ENCODE measurements at places on chromosomes 4 and X. TPM values are rescaled to one million over a fixed set of nuclear protein-coding genes. Genes with fewer than 3 reads are reported as not detected.

DNA sequence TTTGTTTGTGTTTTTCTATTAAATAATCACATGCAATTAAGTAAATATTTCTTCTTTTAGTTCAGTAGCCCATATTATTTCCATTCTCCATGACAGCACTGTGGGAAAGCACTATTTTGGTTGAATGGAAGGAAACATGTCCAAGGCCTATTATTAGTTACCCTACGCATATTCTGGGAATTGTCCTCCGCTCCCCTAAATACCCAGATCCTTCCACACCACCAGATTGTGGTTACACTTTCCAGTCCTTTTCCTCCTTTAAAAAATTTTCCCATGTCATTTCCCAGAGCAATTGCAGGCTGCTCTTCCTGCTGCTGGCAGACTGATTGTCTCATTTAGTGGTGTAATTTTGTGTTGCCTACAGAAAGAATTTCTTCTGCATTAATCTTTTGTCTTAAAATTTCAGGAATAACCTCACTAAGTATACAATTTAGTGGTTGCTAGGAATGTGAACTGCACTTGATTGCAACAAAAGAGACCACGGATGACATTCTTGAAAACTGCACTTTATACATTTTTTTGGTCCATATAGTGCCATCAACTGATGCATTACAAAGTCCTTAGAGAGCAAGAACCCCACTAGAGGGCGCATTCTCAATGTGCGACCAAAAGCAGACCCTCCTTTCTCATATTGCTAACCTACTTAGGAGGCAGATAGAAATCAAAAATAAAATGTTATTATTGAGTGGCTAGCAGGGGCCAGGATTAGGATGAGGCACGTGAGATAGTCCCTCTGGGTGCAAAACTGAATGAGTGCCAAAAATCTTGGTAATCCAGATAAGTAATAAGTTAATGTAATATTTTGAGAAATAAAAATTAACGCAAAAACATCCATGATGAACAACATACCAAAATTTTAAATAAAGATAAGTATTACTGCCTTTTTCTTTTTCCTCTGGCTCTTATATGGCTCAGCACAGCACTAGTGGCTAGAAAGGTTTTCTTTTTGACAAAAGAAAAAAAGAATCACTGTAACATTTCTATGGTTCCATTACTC lies 98.8 kb upstream of the IQCM start:
- no peaks in the 10 kb centered on the region for H3K27me3 ChIP-seq
- DNase-seq: no peak
- no peaks in the 10 kb centered on the region for H3K36me3 ChIP-seq
- H3K4me1 ChIP-seq: peaks cover 34% of the 10 kb centered on the region

- peaks cover 43% of the 10 kb centered on the region for H3K27me3 ChIP-seq
- H3K4me3 ChIP-seq: peak overlapping the region; percentile 85
- no peak overlapping the region for H3K27ac ChIP-seq
- H3K36me3 ChIP-seq: no peaks in the 10 kb centered on the region
Measured at GRCh38 chr4:164384416-164384815, 369.5 kb upstream of the SMIM31 start.

- no peaks in the 10 kb centered on the region for H3K36me3 ChIP-seq
- H3K27ac ChIP-seq: no peak overlapping the region
- peak; percentile 44 for DNase-seq
- H3K4me3 ChIP-seq: no peak overlapping the region
- H3K27me3 ChIP-seq: peaks cover 14% of the 10 kb centered on the region
- peaks cover 15% of the 10 kb centered on the region for H3K4me1 ChIP-seq
Measured at GRCh38 chrX:68999356-68999755, 165.9 kb downstream of the PJA1 start.

GRCh38 chr4:185506422-185506821 lies 28.9 kb downstream of the PDLIM3 start:
- H3K4me1 ChIP-seq: no peaks in the 10 kb centered on the region
- no peak for DNase-seq
- H3K27me3 ChIP-seq: no peaks in the 10 kb centered on the region
- no peaks in the 10 kb centered on the region for H3K36me3 ChIP-seq
- no peak overlapping the region for H3K27ac ChIP-seq
- no peak overlapping the region for H3K4me3 ChIP-seq

GRCh38 chrX:41333003-41333743 lies 789 bp upstream of the DDX3X start:
- no peaks in the 10 kb centered on the region for H3K27me3 ChIP-seq
- DNase-seq: peak; percentile 93
- no peaks in the 10 kb centered on the region for H3K36me3 ChIP-seq
- peak overlapping the region; percentile 82 for H3K4me3 ChIP-seq
- H3K27ac ChIP-seq: peak overlapping the region; percentile 100

GRCh38 chr4:12084690-12085089 lies 656.0 kb upstream of the HS3ST1 start:
- H3K27ac ChIP-seq: no peak overlapping the region
- H3K27me3 ChIP-seq: no peaks in the 10 kb centered on the region
- H3K36me3 ChIP-seq: no peaks in the 10 kb centered on the region
- H3K4me1 ChIP-seq: no peaks in the 10 kb centered on the region

- no peaks in the 10 kb centered on the region for H3K27me3 ChIP-seq
- no peak overlapping the region for H3K4me3 ChIP-seq
- no peaks in the 10 kb centered on the region for H3K4me1 ChIP-seq
- H3K36me3 ChIP-seq: no peaks in the 10 kb centered on the region
- DNase-seq: no peak
- no peak overlapping the region for H3K27ac ChIP-seq
Measured at GRCh38 chrX:139224953-139225665, 305.4 kb upstream of the F9 start.

DNA sequence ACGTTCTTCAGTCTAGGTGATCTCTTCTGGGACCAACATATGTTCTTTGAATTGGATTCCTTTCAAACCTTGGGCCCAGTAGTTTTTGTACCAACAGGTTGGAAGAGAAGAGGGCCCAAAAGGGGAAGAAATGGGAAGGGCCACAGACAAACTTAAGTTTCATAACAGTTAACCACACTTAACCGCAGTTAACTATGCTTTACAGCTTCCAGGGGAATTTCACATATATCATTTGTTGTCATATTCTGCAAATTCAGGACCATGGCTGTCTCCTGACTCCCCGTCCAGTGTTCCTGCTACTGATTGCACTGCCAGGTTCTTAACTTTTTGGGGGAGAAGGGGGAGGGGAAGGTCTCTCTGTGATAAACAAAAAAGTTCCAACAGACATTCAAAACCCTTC lies 34.6 kb downstream of the RTL5 start:
- H3K4me1 ChIP-seq: no peaks in the 10 kb centered on the region
- no peak for DNase-seq
- H3K27me3 ChIP-seq: no peaks in the 10 kb centered on the region
- H3K4me3 ChIP-seq: no peak overlapping the region
- H3K27ac ChIP-seq: no peak overlapping the region

RBM46 gene
- not detected for total RNA-seq

TRMT2B gene
- 12.5 TPM for total RNA-seq

MAGEB10 gene
- total RNA-seq: not detected

ARSD gene
- total RNA-seq: 44.6 TPM

GPR173 gene
- total RNA-seq: 12.6 TPM
